Liver (tissue), 10 donors: ENCODE measurements at places on chromosomes 7 and 10. TPM values are rescaled to one million over a fixed set of nuclear protein-coding genes. Genes with fewer than 3 reads are reported as not detected.

MMD2 gene
- total RNA-seq, result not detected

OPN4 gene
- total RNA-seq, result not detected

SPDYE8 gene
- total RNA-seq, result not detected

SPDYE11 gene
- total RNA-seq, result not detected

HYAL4 gene
- total RNA-seq, result not detected

EMX2 gene
- not detected for total RNA-seq

CNTNAP2 gene
- 0.14 TPM for total RNA-seq

ZCCHC24 gene
- 23.9 TPM for total RNA-seq

VENTX gene
- 0.05 TPM for total RNA-seq

MOGAT3 gene
- 1.8 TPM for total RNA-seq

PON3 gene
- total RNA-seq, result 60.0 TPM

DNA sequence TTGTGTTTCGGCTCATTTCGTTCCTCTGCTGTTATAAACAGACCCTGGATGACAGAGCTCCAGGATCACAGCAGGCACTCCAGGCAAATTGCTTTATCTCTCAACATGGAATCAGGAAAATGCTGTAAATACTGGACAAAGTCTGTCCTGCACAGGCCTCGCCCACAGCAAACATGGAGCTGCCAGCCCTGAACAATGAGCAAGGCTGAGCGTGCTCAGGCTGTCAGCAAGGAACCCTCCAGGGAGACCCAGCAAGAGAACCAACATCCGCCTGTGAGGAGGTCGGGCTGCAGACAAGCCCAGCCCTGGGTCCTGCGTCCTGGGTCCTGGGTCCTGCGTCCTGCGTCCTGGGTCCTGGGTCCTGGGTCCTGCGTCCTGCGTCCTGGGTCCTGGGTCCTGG lies 180.8 kb downstream of the PTPRN2 start:
- DNase-seq, result no peak

DNA sequence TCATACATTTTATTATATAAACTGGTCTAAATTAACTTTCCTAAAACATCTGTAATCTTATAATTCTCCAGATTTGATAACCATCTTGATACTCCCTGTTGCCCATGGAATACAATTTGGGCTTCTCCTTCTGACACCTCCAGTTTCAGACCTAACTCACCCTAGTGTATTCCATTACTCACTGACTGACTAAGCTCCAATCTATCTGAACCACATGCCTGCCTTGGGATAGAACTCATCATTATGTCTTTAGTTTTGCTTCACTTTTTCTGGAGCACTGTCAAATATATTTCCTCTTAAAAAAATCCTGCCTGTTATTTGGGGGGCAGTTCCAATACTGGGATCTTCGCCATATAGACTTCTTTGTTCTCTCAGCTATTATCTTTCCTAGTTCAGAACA lies 4.9 kb upstream of the FOXP2 start:
- DNase-seq, result no peak

DNA sequence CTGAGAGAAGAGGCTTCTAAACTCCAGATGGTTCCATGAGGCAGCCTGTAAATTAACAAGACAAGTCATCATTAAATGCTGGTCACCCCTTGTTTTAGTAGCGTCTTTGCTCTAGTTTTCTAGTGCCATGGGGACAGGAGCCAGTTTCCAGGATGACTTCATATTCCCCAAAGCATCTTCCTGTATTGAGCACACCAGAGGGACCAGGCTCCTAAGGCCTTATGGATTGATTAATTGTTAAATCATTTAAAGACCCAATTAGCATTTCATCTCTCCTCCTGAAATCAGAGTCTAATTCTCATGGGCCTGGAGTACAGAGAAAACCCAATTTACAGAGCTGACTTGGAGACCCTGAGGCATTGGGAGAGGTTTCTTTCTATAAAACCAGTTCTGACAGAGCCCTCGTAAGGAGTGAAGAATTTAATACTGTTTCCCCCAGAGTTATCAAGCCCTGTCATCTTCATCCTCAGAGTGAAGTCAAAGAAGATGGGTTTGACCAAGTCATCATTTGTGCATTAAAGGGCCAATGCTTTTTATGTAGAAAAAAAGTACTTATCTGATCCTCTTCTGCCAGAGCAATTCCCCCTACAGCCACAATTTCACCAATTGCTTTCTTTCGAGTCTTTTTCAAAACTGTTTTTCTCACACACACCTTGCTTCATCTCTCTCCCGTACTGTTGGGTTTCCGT lies 678.7 kb downstream of the SDK1 start:
- DNase-seq, result no peak

DNA sequence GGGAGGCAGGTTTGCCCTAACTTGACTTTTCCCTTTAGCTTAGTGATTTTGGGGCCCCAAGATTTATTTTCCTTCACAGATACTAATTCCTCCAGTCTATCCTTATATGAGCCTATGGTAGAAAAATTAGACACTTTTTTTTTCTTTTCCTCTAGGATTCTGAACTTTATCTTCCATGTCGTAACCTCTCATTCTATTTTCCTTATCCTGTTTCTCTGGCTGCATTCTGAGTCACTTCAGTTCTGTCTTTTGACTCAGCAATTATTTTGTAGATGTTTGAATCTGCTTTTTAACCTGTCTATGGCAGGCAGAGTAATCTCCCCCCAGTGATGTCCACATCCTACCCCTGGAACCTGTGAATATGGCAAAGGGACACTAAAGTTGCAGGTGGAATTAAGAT lies 7.1 kb upstream of the NOD1 start:
- DNase-seq, result no peak

DNA sequence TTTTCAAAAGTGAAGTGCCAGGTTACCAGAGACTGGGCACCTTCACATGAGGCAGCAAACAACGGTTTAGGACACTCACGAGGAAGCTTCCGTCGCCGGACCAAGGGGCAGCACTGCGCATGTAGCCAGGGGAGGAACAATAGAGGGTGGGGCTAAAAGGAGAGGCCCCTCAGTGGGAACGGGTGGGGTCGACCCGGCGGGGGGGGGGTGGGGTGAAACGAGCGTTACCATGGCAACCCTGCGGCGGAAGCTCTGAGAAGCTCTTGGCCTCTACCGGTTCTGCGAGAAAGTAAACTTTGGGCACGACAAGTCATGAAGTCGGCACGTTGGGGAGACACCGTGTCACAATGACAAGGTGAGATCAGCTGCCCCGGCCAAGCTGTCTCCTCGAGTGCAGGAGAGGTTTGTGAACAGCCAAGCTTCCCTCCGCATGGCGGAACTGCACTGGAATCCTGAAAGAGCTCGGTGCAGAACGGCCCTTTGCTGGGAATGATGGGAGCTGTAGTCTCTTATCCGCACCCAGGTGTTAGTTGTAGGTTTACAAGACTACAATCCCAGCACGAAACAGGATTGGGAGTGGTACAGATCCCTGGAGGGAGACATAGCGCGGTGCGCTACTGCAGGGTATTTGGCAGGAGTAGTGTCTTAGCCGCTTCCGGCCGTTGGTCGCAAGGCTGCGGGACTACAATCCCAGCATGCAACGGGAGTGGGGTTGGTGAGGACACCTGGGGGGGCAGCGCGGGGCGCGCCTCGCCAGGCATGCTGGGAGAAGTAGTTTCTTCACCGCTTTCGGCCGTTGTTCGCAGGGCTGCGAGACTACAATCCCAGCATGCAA lies 72.8 kb upstream of the ZNF722 start:
- DNase-seq, result no peak

- no peak for DNase-seq
Observed at GRCh38 chr7:136947347-136947746, 78.9 kb downstream of the CHRM2 start.

GRCh38 chr10:11685787-11686218 lies 56.4 kb upstream of the ECHDC3 start:
- no peak for DNase-seq

DNA sequence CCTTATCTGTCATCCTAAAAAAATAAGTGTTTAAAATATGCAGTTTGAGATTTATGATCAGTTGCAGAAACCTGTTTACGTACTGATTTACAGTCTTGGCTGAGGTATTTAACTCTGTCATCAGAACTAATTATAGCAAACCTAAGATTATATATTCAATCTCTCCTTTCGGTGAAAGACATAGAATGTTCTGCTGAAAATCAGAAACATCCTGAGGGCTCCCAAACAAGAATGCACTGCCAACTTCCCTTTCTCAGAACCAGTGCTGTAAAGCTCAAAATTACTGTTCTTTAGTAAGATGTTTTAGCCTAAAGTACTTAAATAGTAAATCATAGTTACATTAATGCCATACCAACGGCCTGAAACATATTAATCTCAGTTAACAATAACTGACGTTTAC lies 34.3 kb downstream of the FAM204A start:
- DNase-seq, result no peak

DNA sequence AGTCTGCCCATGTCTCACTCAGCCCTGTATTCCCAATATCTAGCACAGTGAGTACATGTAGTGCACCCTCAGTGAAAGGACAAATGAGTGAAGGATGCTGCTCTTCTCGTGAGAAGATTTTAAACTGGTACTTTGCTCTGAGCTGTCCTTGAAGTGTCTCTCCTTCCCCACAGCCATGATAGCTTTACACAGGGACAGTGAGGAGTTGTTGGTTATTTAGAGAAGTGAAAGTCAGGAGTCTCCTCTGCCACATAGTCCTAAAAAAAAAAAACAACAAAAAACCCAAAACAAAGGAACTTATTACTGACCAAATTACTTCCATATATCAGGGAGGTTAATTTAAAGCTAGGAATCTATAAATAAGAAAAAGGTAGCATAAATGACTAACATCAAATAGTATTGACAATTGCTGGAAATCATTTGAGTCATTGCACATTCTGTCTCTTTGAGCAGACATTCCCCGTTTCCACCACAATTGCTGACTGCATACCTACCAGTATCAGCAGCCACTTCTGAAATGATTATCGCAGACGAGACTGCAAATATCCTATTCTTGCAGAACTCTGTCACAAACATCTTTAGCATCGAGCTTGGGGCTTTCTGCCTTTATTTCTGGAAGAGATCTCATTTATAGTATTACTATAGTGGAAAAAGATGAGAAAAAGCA lies 202.1 kb downstream of the PTEN start:
- no peak for DNase-seq

DNA sequence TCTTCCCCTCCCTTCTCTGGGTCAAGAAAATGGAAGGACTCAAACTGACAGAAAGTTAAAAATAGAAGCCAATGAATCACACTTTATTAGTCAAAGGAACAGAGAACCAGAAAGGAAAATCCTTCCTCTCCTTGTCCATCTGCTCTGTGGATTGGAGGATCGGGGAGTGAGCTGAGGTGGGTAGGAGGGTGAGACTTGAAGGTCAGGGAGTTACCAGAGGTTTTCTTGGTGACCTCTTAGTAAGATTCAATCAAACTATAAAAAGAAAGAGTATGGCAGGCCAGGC lies 12.2 kb downstream of the TLX1 start:
- DNase-seq, result no peak

DNA sequence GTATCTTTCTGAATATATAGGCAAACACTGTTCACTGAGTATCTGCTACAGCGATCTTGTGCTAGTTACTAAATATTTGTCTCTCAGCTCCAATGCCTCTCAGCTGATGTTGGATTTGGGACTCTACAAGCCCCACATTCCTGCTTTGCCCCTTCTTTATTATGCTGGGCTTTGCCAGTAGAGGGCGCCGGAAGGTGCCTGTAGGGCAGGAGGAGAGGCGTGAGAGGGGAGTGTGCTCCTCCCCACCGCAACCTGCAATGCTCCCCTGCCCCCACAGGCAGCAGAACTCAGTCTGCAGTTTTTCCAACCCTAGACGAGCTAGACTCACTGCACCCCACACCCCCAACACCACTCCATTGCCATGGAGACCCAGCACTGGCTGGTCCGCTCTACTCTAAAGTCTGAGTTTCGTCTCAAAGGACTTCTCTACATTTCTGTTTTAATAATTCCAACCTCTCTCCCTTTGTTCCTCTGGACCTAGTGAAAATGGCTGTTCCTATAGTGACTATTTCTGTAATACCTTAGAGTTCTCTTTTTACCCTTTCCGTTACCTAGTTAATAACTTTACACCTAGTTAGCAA lies 337.6 kb downstream of the CCSER2 start:
- DNase-seq, result no peak

DNA sequence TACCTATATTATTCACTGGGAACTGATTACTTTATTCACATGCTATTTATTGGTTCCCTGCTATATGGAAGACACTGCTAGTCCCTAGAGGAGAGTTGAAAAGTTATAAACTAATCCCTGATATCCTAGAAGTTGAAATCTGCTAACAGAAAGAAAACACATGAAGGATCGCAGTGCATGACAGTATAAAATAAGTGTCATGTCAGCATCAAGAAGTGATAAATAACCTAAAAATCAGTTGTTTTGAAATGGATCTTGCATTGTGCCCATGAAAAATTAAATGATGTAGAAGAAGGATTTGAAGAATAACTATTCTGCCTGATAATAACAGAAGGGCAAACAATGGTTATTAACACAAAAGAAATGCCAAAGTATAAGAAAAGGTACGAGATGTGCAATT lies 293.3 kb upstream of the LRRN3 start:
- DNase-seq, result no peak

GRCh38 chr7:143321734-143322133 lies 5.8 kb downstream of the CLCN1 start:
- DNase-seq, result no peak

GRCh38 chr7:120717166-120717565 lies 140.8 kb downstream of the TSPAN12 start:
- DNase-seq, result no peak

GRCh38 chr10:109866995-109867635 lies 56.2 kb downstream of the XPNPEP1 start:
- DNase-seq, result peak; percentile 27

GRCh38 chr10:121339114-121339513 lies 259.1 kb downstream of the FGFR2 start:
- DNase-seq, result no peak

- DNase-seq, result no peak
Observed at GRCh38 chr10:17850501-17850900, 41.4 kb downstream of the MRC1 start.

DNA sequence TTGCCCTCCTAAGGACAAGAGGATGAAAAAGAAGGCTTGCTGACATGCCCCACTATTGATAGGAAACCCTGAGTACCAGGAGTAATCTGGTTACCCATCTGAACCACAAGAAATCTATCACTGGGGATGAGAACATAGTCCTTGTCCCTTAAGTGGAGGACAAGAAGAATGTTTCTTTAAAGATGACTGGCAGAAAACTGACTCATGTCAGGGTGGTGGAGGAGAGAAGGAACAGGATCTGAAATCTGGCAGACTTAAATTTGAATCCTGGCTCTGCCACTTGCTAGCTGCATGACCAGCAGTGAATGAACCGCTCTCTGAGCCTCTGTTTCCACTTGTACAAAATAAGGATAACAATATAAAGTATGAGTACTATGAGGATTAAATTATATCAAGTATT lies 38.9 kb upstream of the XPNPEP1 start:
- no peak for DNase-seq

- DNase-seq, result no peak
Observed at GRCh38 chr7:31027161-31027965, 24.7 kb upstream of the ADCYAP1R1 start.

DNA sequence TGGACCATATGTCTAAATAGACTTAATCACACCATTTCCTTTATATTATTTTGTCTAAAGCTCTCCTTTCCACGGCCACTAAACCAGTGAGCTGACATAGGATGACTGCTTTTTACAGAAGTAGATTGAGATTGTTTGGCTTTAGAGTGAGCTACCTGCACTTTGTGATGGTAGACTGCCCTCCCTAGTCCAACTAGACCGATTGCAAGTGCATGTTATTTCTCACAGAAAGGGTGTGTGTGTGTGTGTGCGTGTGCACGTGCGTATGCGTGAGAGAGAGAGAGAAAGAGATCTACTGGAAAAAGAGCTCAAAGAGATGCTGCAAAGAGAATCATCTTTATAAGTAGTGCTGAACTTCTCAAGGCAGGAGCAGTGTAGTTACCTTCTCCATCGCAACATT lies 60.7 kb downstream of the VCL start:
- DNase-seq, result no peak
